ENCODE measurements at places on chromosomes 11 and 22. TPM values are rescaled to one million over a fixed set of nuclear protein-coding genes. Genes with fewer than 3 reads are reported as not detected.

The OR52E6 gene
- not detected for total RNA-seq

The RHBDD3 gene
- total RNA-seq: 20.0 TPM

The CDC42BPG gene
- 1.9 TPM for total RNA-seq

The ENTHD1 gene
- total RNA-seq: not detected

The TTC28 gene
- total RNA-seq: 1.5 TPM

The SYT13 gene
- 7.7 TPM for total RNA-seq

The LARGE2 gene
- total RNA-seq: 2.6 TPM

The KIAA1671 gene
- total RNA-seq: 9.7 TPM

The MPZL3 gene
- 0.33 TPM for total RNA-seq

The SEC14L6 gene
- total RNA-seq: not detected

The GRIK4 gene
- total RNA-seq: not detected

The BEST1 gene
- total RNA-seq: 0.91 TPM

The GLYAT gene
- total RNA-seq: not detected

The C11orf97 gene
- total RNA-seq: not detected

The MAJIN gene
- not detected for total RNA-seq

The TEAD1 gene
- 60.0 TPM for total RNA-seq

The PRRG4 gene
- total RNA-seq: 0.53 TPM

The RTCB gene
- 79.1 TPM for total RNA-seq

The HPX gene
- 0.67 TPM for total RNA-seq

The ALDH3B1 gene
- 141 TPM for total RNA-seq

The YPEL4 gene
- 0.32 TPM for total RNA-seq

The TRMT112 gene
- total RNA-seq: 448 TPM

The OR2AG2 gene
- total RNA-seq: not detected

The FGF4 gene
- total RNA-seq: not detected

The OR51E2 gene
- not detected for total RNA-seq

The NXPE4 gene
- total RNA-seq: not detected

The TEF gene
- 1.1 TPM for total RNA-seq

The OR51B2 gene
- total RNA-seq: not detected

The C11orf16 gene
- not detected for total RNA-seq

The SMIM35 gene
- not detected for total RNA-seq

The NEFH gene
- 0.07 TPM for total RNA-seq

The MYRF gene
- 14.8 TPM for total RNA-seq

The DKK3 gene
- total RNA-seq: 13.5 TPM

The CBX7 gene
- total RNA-seq: 1.3 TPM

The TEX12 gene
- not detected for total RNA-seq

The EHF gene
- total RNA-seq: 0.20 TPM

The MEI1 gene
- not detected for total RNA-seq

The KDM4D gene
- 0.45 TPM for total RNA-seq

The DDIAS gene
- total RNA-seq: 7.6 TPM

The CCDC87 gene
- total RNA-seq: 0.60 TPM

The CHRDL2 gene
- 4.0 TPM for total RNA-seq
